ENCODE measurements at places on chromosomes 2 and 18. TPM values are rescaled to one million over a fixed set of nuclear protein-coding genes. Genes with fewer than 3 reads are reported as not detected.

AKAIN1 gene
- total RNA-seq: not detected

ZDBF2 gene
- total RNA-seq: 5.6 TPM

OR6B2 gene
- not detected for total RNA-seq

KLHL30 gene
- not detected for total RNA-seq

RNF152 gene
- total RNA-seq: 0.10 TPM

MBOAT2 gene
- 4.4 TPM for total RNA-seq

TRIP12 gene
- total RNA-seq: 213 TPM

GLB1L gene
- total RNA-seq: 6.1 TPM

CKAP2L gene
- total RNA-seq: 22.5 TPM

FSHR gene
- not detected for total RNA-seq

SKOR2 gene
- total RNA-seq: not detected

PNKD gene
- total RNA-seq: 25.1 TPM

SMIM21 gene
- not detected for total RNA-seq

ASPRV1 gene
- 1.5 TPM for total RNA-seq

SIX3 gene
- not detected for total RNA-seq

NEURL3 gene
- total RNA-seq: 2.2 TPM

CERKL gene
- total RNA-seq: not detected

SERPINB3 gene
- not detected for total RNA-seq

VWA3B gene
- not detected for total RNA-seq

PARD3B gene
- 0.35 TPM for total RNA-seq

COLEC12 gene
- total RNA-seq: not detected

DUSP2 gene
- total RNA-seq: 202 TPM

CDK5R2 gene
- total RNA-seq: not detected

IL36B gene
- total RNA-seq: not detected

All from activated naive CD4-positive, alpha-beta T cell treated with anti-CD3 and anti-CD28 coated beads, Interleukin-2, amount 50 U/mL, for 72 hours (primary cell).